ENCODE measurements at places on chromosomes 11 and 22. TPM values are rescaled to one million over a fixed set of nuclear protein-coding genes. Genes with fewer than 3 reads are reported as not detected.

Gene FOLR2
- total RNA-seq, result 3.9 TPM

Gene OR52N5
- under 0.01 TPM for total RNA-seq

Gene ESAM
- 6.1 TPM for total RNA-seq

Gene MIOX
- total RNA-seq, result not detected

Gene PDGFB
- 4.4 TPM for total RNA-seq

Gene MS4A5
- total RNA-seq, result not detected

All from temporal lobe (tissue), 4 donors.